ENCODE measurements at places on chromosomes 7 and 10.

DNA sequence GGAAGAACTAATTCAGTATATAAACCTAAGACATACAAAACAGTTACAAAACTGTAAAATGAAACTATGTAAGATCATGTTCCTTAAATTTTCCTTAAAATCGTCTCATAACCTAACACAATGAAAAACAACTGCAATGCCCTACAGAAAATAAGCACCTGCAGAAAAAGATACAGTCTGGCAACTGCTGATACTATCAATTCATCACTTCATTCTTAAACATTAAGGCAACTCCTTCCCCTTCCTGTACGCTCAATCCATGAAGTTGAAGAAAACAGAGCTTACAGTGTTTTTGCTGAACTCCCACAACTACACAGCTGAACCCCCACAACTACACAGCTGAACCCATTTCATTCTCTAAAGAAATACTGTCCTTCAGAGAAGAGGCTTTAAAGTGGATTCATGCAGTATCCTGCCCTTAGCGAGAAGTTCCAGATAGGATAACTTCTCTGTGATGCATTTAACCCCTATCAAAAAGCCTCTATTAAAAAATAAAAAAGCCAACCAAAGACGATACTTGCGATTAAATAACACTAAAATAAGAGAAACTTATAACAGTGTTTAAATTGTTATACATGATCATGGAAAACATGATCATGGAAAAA lies 50.0 kb downstream of the JMJD1C start:
- no peak for DNase-seq

GRCh38 chr10:58555170-58555929 lies 42.7 kb downstream of the BICC1 start:
- DNase-seq, result no peak

GRCh38 chr7:54785261-54785660 lies 26.2 kb upstream of the SEC61G start:
- no peak for DNase-seq

DNA sequence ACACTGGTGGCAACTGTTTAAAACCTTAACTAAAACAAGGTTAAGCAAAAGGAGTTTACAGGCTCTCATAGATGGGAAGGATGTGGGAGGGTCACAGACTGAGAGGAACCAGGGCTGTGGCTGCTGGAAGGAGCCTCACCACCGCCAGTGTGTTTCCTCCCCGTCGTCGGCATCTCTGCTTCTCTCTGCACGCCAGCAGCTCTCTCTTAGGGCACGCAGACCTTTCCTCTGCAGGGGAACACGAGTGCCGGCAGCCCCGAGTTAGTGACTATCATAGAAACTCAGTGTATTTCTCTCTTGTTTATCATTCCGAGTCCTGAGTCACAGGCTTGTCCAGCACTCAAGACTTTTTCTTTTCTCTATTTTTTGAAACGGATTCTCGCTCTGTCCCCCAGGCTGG lies 8.1 kb upstream of the SH2D4B start:
- no peak for DNase-seq

- DNase-seq, result no peak
Measured at GRCh38 chr10:77801474-77802161, 124.9 kb downstream of the DLG5 start.

GRCh38 chr10:47325303-47326291 lies 3.3 kb downstream of the GDF2 start:
- DNase-seq, result no peak

DNA sequence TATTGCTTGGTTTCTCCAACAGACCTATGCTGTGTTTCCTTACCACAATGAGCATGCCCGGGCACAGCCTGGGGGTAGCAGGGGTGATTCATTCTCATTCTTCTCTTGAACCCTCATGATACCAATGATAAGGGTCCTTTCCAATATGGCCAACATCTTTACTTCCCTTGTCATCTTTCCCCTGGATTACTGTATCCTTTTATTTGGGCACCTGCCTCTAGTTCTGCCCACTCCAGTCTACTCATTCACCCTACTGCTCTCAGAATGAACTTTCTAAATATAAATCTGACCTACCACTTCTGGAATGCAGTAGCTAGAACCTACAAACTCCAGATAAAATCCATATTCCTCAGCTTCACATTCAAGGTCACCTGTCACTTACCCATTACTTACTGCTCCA lies 26.4 kb upstream of the ITPRID1 start:
- no peak for DNase-seq

DNA sequence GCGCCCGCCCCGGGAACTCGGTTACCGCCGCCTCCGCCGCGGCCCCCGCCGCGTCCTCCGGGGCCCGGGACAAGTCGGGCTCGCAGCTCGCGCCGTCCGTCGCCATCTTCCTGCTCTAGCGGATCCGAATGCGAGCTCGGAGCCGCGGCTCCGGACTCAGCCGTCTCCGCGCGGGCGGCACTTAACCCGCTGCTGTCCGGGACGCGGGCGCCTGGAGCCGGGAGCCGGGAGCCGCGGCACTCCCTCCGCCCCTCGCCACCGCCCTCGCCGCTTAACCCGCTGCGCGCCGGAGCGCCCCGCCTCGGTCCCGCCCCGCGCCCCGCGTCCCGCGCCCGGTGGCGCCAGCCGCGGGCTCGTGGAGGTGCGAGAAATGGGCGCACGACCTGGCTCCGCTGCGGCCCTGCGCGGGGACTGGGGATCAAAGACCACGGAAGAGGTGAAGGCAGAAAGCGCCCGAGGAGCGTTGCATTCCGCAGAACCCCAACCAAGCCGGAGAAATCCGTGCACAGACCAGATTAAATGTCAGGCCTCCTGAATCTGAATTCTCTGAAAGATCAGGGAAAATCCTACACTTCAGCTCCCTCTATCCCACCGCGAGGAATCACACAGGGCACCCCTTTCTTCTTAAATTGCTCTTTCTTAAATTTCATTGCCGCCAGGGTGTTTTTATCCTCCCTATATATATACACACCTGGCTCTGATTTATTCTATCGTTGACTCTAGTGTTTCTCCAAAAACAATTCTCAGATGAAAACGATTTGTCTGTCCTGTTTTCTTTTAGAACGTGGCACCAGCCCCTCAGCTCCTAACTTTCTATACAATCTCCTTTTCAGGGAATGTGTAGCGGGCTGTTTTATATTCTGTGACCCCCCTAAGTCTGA lies at the start of gene CTTNBP2:
Gene CTTNBP2 (minus strand): TSS at position 132 of the 881 bp plus-strand sequence. CDS start 26 bp downstream, at position 106.
- DNase-seq, result no peak

- no peak for DNase-seq
Measured at GRCh38 chr7:45885264-45885882, 2.9 kb upstream of the IGFBP1 start.

- no peak for DNase-seq
Measured at GRCh38 chr7:103432712-103433111, 13.3 kb downstream of the SLC26A5 start.

DNA sequence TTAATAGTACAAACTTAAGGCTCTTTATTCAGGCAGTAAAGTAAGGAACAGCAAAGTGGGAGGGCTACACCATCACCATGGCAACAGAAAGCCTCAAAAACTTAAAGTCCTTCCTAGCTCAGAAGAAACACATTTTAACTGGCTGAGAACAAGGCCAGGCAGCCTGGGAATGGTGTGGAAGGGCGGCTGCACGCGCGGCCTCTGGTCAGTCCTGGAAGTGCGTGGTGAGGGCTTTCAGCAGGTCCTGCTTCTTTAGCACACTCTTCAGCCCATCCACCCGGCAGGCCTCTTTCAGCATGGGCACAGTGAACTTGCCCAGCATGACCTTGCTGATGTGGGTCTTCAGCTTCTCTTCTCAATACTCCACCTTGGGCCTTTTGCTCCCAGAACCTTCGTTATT lies 133.0 kb downstream of the CYP26A1 start:
- DNase-seq, result no peak

- no peak for DNase-seq
Measured at GRCh38 chr7:78714356-78714755, 739.1 kb downstream of the MAGI2 start.

DNA sequence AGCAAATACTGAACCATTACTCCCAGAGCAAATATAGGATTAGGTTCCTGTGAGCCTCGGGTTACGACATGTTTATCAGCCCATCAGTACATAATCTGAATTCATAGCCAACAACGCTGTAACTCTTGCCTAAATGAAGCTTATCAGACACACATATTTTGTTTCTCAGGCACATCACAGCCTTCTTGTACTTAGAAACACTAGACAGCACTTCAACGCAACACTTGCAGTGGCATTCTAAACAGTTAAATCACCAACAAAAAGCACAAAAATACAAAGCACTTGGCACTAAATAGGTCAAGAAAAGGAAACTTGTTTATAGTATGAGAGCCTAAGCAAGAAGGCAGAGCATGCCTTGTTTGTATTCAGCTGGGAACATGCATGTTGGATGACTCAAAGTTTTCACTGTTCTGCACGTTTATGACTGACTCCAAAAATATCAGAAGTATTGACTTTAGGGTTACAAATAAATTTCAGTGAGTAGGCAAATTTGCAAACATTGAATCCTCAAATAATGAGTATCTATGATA lies 75.0 kb downstream of the VPS50 start:
- no peak for DNase-seq

DNA sequence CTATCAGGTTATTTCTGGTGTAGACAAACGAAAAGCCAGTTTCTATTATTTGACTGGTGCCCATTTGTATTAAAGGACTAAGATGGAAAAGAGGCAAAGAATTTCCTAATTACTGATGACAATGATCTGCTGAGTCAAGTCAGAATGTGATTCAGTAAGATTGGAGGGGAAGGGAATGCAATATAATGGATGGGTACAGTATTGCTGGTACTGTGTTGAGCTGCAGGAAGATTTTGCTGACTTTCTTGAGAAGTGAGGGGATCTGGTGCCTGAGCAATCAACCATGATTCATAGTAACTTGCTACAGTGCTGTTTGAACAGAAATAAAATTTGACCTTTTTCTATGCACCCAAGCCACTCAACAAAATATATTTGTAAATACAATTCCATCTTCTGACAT lies 139.1 kb upstream of the RHEB start:
- no peak for DNase-seq

- DNase-seq, result peak; percentile 74
Measured at GRCh38 chr7:150420987-150421674, 29.3 kb upstream of the GIMAP8 start.

DNA sequence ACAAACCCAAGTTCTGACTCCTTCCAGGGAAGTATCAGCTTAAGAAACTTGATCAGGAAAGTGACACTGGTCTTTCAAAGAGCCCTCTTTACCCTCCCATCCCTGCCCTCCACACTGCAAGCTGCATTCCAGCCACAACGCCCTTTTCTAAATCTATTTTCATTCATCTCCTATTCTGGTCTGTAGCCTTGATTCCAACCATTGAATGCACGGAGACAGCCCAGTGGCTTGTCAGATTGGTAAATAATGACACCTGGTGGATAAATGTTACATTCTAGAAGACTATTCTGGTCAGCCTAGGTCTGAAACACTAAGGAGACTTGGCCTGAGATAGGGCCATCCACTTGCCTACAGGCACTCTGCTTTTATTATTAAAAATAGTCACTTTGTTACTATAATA lies 20.9 kb downstream of the MORN4 start:
- no peak for DNase-seq

- no peak for DNase-seq
Measured at GRCh38 chr10:84101042-84101441, 38.3 kb upstream of the GHITM start.
